ENCODE measurements at places on chromosomes 7 and 10.

- DNase-seq, result no peak
Observed at GRCh38 chr7:1156782-1157535, 3.0 kb downstream of the ZFAND2A start.

- DNase-seq, result no peak
Observed at GRCh38 chr7:26189697-26190096, 10.8 kb downstream of the HNRNPA2B1 start.

DNA sequence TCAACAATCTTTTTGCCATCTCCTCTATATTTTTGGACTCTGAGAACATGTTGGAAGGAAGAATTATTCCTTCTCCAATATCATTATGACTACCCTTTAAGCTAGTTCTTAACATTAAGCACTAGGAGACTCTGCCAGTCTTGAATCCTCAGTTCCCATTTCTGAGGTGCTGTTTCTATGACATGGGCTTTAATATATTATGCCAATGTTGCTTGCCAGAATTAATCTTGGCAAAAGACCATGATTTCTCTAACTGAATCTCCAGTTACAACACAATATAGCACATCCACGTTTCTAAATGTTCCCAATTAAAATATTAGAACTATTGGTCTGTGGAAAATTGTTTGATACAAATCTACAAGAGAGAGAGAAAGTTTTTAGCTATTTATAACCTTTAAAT lies 250.0 kb downstream of the HGF start:
- no peak for DNase-seq

- no peak for DNase-seq
Observed at GRCh38 chr10:79189853-79190435, 121.2 kb downstream of the ZMIZ1 start.

DNA sequence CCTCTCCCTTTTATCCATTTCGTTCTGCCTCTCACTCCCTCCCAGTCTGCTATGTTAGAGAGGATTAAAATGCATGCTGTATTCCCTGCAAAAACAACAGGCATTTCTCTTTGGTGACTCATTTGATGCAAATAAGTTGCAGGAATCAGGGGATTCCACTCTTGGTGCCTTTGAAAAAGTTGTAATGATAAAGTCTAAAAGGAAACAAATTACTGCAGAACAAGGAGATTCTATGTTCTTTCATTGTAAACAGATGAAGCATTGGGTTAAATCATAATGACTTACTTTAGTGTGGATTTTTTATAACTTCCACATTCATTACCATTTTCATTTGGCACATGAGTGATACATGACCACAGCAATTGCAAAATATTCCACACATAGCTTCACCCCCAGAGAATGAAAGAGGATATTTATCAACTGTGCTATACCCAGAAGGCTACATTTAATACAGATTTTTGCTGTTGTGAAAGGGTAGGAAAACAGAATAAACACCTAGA lies 33.4 kb upstream of the ABLIM1 start:
- no peak for DNase-seq

- DNase-seq, result no peak
Observed at GRCh38 chr10:16195178-16195769, 241.5 kb upstream of the PTER start.

DNA sequence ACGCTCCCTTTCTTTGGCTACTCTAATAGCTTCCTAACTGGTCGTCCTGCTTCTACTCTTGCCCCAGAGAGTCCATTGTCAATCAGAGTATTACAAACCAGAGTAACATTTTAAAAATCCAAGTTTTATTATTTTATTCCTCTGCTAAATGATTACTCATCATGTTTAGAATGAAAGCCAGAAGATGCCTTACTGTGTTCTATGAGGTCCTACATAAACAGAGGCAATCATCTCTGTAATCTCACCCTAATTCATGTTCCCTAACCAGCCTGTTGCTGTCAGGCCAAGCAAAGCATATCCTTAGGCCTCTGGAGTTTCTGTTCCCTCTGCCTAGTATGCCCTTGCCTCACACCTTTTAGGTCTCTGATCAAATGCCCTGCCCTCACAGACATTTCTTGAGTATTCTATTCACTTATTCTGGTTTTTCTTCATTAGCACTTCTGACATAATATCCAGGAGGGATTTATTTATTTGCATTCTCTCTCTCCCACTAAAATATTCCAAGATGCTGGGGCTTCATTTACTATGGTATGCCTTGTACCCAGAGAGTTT lies 497.5 kb downstream of the PHTF2 start:
- DNase-seq, result no peak

DNA sequence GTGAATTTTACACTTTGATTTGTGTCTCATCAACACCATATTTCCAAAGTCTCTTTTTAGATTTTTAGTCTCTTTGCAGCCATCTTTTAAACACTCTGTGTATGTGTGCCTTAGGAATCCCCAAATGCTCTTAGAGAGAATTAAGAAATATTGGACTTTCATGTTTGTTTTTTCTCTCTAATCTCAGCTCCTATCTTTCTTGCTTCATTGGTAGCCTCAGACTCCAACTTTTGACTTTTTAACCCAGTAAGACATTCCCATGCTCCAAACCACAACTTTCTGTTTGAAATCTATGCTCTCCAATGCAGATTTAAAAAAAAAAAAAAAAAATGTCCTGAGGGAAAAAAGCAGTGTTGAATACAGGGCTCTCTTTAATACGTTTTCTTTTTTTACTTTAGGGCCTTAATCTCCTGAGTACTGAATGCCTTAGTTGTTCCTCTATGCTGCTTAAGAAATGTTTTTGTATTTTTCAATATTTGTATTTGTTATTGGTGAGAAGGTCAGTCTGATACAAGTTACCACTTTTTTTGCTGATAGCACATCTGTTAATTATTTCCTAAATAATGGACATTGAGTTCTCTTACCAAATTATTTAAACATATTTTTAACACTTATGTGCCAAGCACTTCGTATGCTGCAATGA lies 489.9 kb downstream of the NXPH1 start:
- no peak for DNase-seq

- DNase-seq, result no peak
Observed at GRCh38 chr7:118735441-118735840, 510.9 kb downstream of the ANKRD7 start.

Measured in GM04503 (cell line).